Inflammatory macrophage treated with lipopolysaccharide for 1 hour (primary cell): ENCODE measurements at places on chromosomes 11 and 22.

DNA sequence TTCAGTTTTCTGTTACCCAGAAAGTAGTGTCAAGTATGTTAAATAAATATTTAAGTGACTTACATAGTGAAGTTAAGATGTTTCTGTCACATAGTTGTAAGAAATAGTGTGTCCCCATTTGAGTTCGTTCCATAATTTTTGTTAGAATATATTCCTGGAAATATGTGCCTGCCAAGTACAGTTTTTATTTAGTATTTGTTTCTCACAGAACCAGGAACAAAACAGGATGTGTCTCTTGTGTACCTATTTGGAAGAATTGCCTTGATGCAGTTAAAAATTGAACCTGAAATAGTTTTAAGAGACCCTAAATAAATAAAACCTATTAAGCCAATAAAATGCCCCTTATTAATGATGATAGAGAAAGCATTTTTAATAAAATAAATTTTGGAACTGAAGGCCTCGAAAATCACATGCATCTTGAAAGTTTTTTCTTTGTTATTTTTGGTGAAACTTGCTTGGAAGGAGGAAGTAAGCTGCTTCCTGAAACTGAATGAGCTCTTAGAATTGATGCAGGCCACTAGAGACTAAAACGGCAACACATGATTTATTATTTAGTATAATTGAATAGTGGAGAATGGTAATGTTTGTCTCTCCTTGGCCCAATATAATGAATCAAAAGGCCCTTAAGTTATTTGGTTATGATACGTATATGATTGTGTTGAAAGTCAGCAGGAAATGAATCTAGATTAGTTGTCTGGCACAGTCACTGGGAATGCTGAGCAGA lies 55.9 kb downstream of the SWAP70 start:
- peak; percentile 49 for DNase-seq

DNA sequence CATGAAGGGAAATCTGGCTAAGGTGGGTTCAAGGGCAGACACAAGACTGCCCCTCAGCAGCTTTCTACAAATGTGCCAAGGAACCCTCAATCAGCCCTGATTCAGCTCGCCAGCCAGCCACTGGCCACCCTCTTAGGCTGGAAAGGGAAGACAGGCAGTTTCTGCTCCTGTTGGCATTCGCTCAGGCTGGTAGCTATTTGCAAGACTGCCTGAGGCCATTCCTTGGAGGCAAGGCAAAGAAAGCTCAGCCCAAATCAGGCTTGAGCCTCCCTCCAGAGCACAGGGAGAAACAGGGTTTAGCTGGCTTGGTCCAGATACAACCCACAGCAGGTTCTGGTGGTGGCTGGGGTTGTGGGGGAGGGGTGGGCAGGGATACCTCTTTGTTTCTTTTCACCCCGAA lies 19.2 kb downstream of the TP53I11 start:
- DNase-seq = no peak

DNA sequence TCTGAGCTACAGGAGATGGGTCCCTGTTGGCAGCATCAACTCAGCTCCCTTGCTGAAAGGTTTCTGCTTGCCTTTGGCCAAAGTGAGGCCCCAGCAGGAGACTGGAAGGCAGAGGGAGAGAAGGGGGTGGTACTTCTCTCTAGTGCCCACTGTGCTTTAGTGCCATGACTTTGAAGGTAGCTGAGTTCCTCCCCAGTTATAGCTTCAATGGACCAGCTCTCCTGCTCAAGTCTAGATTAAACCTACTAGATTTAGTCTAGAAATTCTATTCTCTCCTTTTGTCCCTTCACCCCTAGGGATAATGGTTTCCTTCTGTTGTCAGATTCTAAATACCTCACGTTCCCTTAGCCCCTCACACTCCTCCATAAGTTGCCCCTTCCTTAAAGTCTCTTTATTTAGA lies 119.2 kb downstream of the TIMP3 start:
- DNase-seq = no peak

GRCh38 chr11:46948378-46949131 lies 12.0 kb downstream of the CSTPP1 start:
- DNase-seq = no peak
